ENCODE measurements at places on chromosomes 6 and 20. TPM values are rescaled to one million over a fixed set of nuclear protein-coding genes. Genes with fewer than 3 reads are reported as not detected.

TGM2 gene
- 0.21 TPM for total RNA-seq

KHDC1L gene
- not detected for total RNA-seq

DNA sequence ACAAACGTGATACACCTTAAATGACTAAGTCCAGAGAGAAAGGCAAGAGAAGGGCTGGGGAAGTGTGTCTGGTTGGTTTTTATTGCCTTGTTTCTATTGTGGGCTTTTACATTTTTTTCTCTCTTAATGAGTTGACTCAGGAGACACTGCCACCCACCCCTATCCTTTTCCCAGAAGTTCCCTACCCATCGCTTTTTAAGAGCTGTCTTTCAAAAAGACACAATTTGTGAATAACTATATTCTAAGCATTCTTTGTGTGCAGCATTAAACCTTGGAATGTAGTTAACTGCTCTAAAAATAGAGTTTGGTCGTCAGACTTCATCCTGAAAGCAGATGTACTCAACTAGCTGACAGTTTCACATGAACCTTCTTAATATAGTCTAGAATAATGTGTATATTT lies 174.9 kb downstream of the ISM1 start:
- H3K4me1 ChIP-seq: no peaks in the 10 kb centered on the region
- no peak overlapping the region for H3K4me3 ChIP-seq
- no peak for DNase-seq
- no peak overlapping the region for H3K27ac ChIP-seq
- no peaks in the 10 kb centered on the region for H3K27me3 ChIP-seq
- H3K36me3 ChIP-seq: peaks cover 2% of the 10 kb centered on the region

GRCh38 chr6:3721810-3722621 lies 29.5 kb downstream of the PXDC1 start:
- H3K36me3 ChIP-seq: no peaks in the 10 kb centered on the region
- peaks cover 3% of the 10 kb centered on the region for H3K4me1 ChIP-seq
- peak overlapping the region; percentile 57 for H3K27ac ChIP-seq
- H3K27me3 ChIP-seq: peaks cover 5% of the 10 kb centered on the region

DNA sequence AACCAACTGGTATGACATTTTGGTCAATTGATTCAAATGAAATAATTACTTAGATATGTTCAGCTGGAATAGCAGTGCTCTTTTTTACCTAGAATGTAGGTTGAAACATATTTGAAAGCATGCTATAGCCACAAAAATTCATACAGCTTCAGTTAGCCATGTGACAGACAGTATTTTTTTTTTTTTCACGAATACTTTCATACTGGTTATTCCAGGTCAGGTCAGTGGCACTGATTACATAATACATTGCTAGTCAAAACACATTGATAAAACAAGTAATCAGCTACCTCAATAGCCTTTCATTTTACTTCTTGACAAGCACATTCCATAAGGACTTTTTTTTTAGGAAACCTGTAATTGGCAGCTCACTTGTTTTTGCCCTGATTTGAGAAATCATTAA lies 222.6 kb downstream of the EYA4 start:
- no peaks in the 10 kb centered on the region for H3K36me3 ChIP-seq
- H3K27me3 ChIP-seq: no peaks in the 10 kb centered on the region
- no peak overlapping the region for H3K4me3 ChIP-seq
- no peak for DNase-seq
- H3K4me1 ChIP-seq: no peaks in the 10 kb centered on the region
- H3K27ac ChIP-seq: no peak overlapping the region

All from activated CD4-positive, alpha-beta T cell treated with anti-CD3 and anti-CD28 coated beads, Interleukin-2, amount 10 ng/mL, durations not matched to agents 7 days and 5 days (primary cell).